ENCODE measurements at places on chromosomes 13 and 19.

DNA sequence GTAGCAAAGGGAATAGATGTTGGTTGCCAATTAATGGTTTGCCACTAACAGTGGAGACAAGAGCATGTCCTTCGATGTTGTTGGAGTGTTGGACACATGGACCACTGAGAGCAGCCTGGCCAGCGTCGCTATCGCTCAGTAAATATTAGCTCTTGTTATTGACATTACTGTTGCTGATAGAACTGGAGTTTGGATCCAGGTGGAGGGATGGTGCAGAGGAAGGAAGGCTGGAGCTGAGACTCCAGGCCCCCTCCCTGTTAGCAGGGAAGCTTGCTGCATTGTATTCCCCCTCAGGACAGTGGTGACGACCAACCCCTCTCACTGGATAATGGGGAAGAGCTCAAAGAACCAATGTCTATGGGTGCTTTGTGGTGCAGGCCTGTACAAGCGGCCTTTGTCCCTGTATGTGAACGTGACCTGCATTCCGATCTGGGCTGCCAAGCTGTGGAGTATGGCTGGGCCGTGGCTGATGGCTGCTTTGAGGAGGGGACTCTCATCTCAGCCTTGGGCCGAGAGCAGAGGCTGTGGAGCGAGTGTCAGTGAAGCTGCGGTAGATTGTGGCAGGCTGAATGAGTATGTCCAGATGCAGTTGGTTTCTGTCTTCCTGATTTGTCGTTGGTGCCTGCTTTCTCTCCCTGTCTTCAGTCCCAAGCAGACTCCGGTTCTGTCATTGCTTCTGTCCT, 7.0 kb downstream of the CLASRP start:
- no peak for DNase-seq

GRCh38 chr13:48710160-48710559, 56.4 kb downstream of the CYSLTR2 start:
- DNase-seq: no peak

DNA sequence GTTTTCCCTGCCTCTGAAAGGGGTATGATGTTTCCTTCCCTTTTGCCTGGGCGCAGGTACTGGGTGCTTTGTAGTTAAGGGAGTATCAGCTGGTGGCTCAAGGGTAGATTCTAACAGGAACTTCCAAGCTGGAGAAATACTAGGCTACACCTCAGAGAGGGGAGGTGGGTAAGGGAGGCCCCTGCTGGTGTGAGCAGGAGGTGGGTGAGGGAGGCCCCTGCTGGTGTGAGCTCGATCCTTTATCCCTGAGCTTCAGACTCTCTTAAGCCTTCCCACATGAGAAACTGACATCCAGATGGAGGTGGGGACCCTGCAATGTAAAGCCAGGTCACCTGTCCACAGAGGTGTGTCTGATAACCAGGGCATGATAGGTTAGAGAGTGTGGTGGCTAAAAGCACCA, 32.1 kb downstream of the CYP2B6 start:
- no peak for DNase-seq

GRCh38 chr13:46171217-46171616, 10.8 kb downstream of the LCP1 start:
- DNase-seq: no peak

- no peak for DNase-seq
Measured at GRCh38 chr19:46984077-46985010, 35.3 kb upstream of the NPAS1 start.

DNA sequence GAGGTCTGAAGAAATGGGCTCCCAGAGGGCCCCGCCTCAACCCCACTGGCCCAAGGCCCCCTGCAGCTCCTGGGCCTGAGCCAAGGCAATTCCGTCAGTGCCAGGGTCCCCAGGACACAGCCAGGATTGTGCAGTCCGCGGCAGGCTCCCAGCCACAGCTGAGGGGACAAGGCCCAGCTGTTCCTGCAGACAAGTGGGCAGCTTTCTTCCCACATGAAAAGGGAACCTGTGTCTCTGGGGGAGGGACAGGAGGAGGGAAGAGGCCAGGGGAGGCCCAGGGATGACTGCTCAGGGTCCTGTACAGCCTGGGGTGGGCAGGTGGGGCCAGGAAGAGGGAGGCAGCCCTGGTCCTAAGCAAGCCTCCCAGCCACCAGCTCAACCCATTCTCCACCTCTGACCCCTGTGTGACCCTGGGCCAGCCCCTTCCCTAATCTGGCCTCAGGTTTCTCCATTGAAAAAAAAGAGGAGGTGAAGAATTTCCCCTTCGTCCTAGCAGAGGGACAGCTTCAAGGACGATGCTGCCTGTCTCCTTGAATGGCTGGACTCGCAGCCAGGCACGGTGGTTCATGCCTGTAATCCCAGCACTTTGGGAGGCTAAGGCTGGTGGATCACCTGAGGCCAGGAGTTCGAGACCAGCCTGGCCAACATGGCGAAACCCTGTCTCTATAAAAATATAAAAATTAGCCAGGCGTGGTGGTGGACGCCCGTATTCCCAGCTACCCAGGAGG, 20.5 kb upstream of the VSTM2B start:
- no peak for DNase-seq

GRCh38 chr13:111518161-111518792, 197.8 kb downstream of the TEX29 start:
- no peak for DNase-seq

DNA sequence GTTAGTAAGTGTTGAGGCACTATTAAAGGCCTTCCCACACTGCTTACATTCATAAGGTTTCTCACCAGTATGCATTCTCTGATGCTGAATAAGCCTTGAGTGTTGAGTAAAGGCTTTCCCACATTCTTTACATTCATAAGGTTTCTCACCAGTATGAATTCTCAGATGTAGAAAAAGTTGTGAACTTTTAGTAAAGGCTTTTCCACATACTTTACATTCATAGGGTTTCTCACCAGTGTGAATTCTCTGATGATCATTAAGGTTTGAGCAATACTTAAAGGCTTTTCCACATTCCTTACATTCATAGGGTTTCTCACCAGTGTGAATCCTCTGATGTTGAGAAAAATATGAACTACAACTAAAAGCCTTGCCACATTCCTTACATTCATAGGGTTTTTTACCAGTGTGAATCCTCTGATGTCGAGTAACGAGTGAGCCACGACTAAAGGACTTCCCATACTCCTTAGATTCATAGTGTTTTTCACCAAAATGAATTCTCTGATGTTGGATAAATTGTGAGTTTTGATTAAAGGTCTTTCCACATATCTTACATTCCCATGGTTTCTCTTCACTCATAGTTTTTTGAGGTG, 24.2 kb downstream of the ZNF829 start:
- DNase-seq: no peak

DNA sequence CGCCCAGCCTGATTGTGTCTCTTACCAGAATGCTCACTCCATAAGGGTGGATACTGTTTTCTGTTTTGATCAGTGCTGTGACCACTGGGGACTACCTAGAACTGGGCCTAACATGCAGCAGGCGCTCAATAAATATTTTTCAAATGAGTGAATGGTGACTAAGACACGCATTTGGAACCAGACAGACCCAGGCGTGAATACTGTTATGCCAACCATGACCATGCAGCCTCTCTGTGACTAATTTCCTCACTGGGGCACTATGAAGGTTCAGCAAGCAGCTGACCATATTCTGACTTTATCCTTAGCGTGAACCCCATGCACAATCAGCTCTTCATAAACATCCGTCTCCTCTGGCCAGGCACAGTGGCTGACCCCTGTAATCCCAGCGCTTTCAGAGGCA, 13.0 kb upstream of the SPC24 start:
- no peak for DNase-seq

DNA sequence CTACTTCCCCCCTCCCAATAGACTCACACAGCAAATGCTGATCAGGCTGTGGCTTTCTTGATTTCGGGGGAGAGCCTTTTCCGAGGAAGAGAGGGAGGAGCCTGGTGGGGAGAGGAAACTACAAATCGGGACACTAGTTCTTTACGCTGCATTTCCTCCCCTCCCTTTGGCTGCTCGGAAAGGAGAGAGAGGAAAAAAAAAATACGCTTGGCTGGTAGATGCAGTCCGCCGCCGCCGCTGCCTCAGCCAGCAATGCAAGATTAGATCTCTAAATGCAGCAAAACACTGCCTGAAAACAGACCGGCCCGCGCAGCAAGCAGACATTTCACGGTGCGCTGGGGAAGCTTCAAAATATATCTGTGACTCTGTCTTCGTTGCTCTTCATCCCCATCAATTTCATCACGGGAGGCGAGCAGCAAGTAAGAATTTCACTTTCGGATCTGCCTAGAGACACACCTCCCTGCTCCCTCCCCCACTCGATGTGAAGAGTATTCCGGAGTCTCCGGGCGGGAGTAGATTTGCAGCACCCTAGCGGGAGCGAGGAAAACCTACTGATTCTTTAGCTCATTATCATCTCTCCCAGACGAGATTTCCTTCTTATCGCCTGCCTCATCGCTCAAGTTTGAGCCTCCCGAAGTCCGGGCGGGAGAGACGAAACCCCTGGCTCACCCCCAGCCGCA, at the start of gene PCDH17:
PCDH17 (plus strand) TSS at position 149 of the 680 bp plus-strand sequence. CDS start 803 bp downstream, outside the sequence.
- no peak for DNase-seq

GRCh38 chr13:22744688-22745452, 435.9 kb upstream of the SGCG start:
- DNase-seq: no peak

DNA sequence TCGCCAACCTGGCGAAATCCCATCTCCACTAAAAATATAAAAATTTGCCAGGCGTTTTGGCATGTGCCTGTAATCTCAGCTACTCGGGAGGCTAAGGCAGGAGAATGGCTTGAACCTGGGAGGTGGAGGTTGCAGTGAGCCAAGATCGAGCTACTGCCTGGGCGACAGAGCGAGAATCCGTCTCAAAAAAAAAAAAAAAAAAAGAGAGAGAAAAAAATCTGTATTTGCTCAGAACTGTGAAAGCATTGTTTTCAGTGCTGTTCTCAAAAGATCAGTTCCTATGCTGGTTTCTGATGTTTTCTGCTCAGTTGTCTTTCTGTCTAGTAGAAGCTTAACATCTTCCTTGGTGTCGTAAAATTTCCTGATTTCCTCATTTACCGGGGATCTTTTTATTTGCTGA, 2.5 kb downstream of the SF3A2 start:
- DNase-seq: no peak

- DNase-seq: no peak
Measured at GRCh38 chr13:31172535-31172934, 10.8 kb upstream of the HSPH1 start.

- no peak for DNase-seq
Measured at GRCh38 chr19:42424712-42425131, 2.5 kb downstream of the LIPE start.

DNA sequence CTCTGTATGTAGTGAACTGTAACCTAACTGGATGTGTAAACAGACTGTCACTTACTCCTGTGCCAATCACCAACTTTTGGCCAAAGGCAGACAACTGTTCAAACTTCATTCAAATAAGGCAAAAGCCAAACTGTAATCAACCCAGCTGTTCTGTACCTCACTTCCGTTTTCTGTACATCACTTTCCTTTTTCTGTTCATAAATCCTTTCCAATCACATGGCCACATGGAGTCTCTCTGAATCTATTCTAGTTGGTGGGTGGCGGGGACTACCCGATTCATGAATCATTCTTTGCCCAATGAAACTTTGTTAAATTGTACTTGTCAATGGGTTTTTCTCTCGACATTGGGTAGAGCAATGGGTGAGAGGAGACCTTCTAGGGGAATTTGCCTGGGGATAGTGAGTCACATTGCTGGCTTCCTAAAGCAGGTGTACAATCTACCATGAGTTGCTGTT, 178.3 kb upstream of the RFC3 start:
- no peak for DNase-seq

- no peak for DNase-seq
Measured at GRCh38 chr13:107421028-107421427, 794.3 kb downstream of the LIG4 start.

DNA sequence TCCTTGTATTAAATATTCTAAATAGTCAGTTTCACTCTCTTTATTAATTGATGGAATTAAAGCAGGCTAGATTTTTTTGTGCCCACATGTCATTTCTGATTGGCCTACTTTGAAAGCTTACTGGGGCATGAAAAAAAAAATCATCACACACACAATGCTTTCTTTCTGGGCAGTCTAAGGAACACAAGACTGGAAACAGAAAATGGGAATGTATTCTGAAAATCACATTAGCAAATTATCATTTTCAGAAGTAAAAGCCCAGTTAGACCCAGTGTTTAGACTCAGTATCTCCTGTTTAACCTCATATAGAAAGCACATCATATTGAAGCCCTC, 339.4 kb downstream of the SPRY2 start:
- DNase-seq: no peak

- no peak for DNase-seq
Measured at GRCh38 chr19:21468791-21469190, 36.6 kb upstream of the ZNF429 start.

- no peak for DNase-seq
Measured at GRCh38 chr19:850221-850978, 1.7 kb upstream of the ELANE start.

DNA sequence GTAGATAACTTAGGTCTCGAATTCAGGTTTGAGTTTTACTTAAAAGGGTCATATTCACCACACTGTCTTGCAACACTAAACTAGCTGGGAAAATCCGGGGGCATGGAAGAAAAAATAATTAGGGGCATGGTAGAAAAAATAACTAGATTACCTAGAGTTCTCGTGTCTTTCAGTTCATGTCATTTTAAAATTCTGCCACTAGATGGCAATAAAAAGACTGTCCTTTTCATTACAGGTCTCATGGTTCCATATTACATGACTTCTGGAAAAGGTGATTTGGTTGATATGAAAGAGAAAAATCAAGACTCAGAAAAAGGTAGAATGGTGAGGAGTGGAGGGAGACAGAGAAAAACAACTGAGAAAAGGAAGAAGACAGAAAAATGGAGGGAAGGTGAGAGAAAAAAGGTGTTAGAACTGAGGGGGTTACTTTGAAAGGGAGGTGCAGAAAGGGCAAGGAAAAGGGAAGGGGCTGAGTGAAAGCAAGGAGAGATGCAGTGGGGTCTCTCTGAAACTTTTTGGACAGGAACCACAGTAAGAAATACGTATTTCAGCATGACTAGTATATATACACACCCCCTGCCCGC, 299.0 kb downstream of the KLF12 start:
- peak; percentile 67 for DNase-seq

- no peak for DNase-seq
Measured at GRCh38 chr13:80086304-80086721, 254.6 kb downstream of the SPRY2 start.

DNA sequence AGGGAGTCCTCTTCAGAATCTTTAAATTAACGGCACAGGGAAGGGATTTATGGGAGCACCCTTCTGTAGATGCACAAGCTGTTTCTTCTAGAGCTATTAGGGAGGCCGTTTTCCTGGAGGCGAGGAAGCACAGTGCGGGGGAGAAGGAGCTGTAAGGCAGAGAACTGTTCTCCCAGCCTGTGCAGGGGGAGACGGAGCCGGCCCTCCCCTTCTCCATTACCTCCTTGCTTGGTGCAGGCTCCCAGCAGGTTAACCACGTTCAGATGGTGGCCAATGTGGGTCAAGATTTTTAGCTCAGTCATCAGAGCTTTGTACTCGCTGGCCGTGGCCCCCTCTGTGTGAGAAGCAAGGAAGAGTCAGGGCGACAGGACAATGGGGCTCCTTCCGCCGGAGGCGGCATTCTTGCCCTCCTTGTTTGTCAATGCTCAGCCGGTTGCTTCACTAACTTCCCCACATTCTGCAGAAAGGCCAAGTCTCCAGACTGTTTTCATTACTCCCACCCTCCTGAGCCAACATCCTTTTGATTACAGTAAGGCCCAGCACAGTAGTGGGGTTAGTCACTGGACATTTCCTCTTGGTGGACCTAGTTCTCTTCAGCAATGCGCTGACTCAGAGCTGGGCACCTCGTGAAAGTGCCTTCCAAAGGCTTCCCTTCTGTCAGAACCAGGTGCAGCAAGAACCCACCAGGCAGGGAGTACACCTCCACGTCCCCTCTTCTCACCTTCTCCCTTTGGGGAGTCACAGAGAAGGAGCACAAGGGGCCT, 165.4 kb downstream of the FLT1 start:
- DNase-seq: no peak

GRCh38 chr19:56153507-56153906, 12.4 kb downstream of the ZNF444 start:
- no peak for DNase-seq
